ENCODE measurements at places on chromosomes 2 and 18.
A peak's percentile ranks its signal among the peaks of the same experiment; 100 is the strongest.

GRCh38 chr2:19752500-19752899 is 149.3 kb downstream of the TTC32 start:
- DNase-seq = no peak

- no peak for DNase-seq
Measured at GRCh38 chr2:218166791-218167190, at the start of gene CXCR1. TSS of gene CXCR1 (minus strand) at chr2:218166962. CDS start at chr2:218165211, 1,751 bp downstream.

- DNase-seq = no peak
Measured at GRCh38 chr2:216181351-216181750, 72.2 kb downstream of the XRCC5 start.

- DNase-seq = peak; percentile 16
Measured at GRCh38 chr2:128644718-128645256, 326.1 kb upstream of the HS6ST1 start.

DNA sequence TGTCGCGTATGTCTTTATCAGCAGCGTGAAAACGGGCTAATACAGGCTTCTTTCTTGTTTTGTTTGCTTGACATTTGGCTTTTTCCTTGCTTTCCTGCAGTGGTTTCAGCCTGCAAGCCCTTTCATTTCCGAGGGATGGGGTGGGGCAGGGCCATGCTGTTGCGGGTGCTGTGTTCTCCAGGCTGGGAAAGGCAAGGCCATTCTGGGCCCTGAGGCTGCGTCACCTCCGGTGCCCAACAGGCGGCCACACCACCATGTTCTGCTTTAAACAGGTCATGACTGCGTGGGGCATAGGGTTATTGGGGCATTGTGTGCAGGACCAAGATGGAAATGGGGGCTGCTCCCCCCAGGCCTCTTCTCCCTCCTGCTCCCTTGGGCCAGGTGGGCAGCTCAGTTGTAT is 38.6 kb upstream of the PLB1 start:
- DNase-seq = no peak

DNA sequence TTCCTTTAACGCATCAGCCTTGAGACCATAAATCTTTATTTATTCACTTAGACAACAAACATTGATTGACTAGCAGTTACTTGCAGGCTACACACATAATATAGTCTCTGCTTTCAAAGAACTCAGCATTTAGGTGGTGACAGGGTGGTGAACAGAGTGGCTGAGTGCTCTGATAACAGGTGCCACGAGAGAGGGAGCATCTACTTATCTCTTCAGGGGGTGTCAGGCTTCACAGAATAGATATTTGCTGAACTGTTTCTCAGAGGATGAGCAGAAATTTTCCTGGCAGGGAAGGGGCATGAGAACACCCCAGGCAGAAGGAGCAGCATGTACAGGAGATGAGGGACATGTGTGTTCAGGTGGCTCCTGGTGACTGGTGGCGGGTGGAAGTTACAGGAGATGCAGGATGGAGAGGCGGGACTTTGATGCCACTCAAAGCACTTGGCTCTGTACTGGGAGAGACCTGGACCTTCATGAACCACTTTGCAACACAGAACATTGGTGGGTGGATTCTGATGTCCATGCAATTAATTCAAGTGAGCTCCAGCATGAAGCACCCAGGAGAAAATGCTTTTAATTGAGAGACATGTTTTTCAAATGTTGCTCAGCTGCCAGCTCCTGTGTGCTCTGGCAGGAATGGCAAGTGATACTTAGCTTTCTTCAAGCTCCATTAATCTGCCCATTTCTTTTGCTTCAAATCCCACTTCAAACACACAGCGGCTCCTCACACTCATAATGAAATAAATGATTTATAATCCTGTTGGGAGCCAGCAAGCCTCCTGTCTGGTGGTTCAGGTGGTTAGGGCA is 248.9 kb downstream of the MYCN start:
- peak; percentile 98 for DNase-seq

DNA sequence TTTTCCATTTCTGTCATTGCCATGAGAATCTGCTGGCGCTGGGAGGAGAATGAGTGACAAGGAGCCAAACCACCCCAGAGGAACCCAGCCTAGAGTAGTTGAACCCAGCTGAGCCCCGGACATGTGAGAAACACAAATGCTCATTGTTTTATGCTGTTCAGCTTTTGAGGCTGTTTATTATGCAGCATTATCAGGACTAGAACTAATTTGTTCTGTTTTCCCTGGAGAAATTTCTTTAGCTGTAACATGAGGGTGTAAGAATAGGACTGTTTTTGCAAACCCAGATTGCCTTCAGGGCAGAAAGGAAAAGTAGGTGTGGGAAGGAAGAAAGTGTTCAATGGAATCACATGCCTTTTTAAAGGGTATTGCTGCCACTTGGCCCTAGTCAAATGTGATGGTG is 28.5 kb upstream of the DOCK10 start:
- no peak for DNase-seq

GRCh38 chr2:205169464-205169863 is 512.8 kb upstream of the NRP2 start:
- DNase-seq = no peak

GRCh38 chr18:25223211-25223610 is 128.8 kb downstream of the ZNF521 start:
- no peak for DNase-seq

GRCh38 chr2:146108993-146109392 is 1589.1 kb upstream of the ZEB2 start:
- DNase-seq = no peak

DNA sequence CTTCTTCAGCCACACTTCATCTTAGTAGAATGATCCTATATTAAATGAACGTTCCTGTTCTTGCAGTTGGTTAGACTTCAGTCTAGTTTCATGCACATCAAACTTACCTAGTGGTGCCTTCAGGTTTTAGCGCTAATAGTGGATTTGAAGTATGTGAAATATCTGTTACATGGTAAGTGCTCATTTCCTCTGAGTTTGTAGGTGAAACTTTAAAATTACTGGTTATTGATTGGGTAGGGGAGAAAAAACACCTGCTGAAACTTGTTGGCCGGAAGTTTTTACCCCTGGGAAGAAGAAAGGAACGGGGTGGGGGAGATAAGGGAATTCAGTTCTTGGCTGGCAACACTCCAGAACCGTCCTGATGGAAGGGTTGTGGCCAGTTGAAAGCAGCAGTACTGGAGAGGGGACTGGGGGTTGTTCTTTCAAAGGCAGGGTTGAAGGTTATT is 112.8 kb downstream of the SPTBN1 start:
- DNase-seq = no peak

GRCh38 chr18:5900262-5900661 is 4.9 kb upstream of the TMEM200C start:
- no peak for DNase-seq

Data from NCI-H187 (cell line).